Endodermal cell (in vitro differentiated cells): ENCODE measurements at places on chromosomes 3 and 15. TPM values are rescaled to one million over a fixed set of nuclear protein-coding genes. Genes with fewer than 3 reads are reported as not detected.

DNA sequence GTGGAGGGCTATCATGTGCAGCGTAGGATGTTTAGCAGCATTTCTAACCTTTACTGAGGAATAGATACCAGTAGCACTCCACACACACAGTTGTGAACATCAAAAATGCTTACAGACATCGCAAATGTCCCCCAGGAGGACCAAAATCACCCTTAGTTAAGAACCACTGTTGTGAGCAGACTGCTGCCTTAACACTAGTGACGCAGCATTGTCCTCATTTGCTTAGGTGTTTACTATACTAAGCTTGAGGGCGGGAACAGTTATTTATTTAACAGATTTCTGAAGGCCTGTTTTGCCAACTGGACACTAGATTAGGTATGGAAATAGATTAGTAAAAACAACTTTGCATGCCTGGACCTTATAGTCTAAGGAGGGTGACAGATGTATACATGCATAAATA is 2.3 kb downstream of the PPP2R3A start:
- DNase-seq = no peak
- H3K4me1 ChIP-seq = peaks cover 8% of the 10 kb centered on the region
- H3K27ac ChIP-seq = no peak overlapping the region

- no peak for DNase-seq
- no peaks in the 10 kb centered on the region for H3K36me3 ChIP-seq
- H3K4me1 ChIP-seq = no peaks in the 10 kb centered on the region
- no peak overlapping the region for H3K27ac ChIP-seq
Observed at GRCh38 chr15:91561371-91562100, 292.0 kb upstream of the SLCO3A1 start.

- H3K4me1 ChIP-seq = no peaks in the 10 kb centered on the region
- H3K36me3 ChIP-seq = no peaks in the 10 kb centered on the region
- H3K27ac ChIP-seq = no peak overlapping the region
Observed at GRCh38 chr3:100463002-100463401, 29.4 kb upstream of the TMEM45A start.

DNA sequence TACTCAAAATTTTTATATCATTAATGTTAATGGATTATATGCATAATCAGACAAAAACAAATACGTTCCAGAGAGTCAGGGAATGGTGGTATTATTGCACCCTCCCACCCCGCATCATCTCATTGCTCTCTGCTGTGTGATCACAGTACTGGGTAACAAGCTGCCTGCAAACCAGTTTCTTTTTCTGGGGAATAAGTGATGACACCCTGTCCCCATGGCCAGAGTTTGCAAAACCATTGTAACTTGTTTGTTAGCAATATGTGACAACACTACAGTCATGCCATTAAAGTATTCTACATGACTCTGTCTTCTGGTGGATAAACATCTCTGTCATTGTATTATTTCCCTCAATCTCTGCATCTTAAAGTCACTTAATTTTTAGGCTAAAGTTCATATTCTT is 39.5 kb downstream of the ZBTB38 start:
- no peak overlapping the region for H3K27ac ChIP-seq
- no peak overlapping the region for H3K4me3 ChIP-seq
- no peaks in the 10 kb centered on the region for H3K27me3 ChIP-seq
- no peak for DNase-seq

GRCh38 chr3:35936571-35936970 is 297.2 kb downstream of the ARPP21 start:
- no peaks in the 10 kb centered on the region for H3K27me3 ChIP-seq
- DNase-seq = no peak

GRCh38 chr15:56205061-56205876 is 38.4 kb downstream of the RFX7 start:
- no peaks in the 10 kb centered on the region for H3K27me3 ChIP-seq
- no peaks in the 10 kb centered on the region for H3K4me1 ChIP-seq
- no peak overlapping the region for H3K27ac ChIP-seq
- no peaks in the 10 kb centered on the region for H3K36me3 ChIP-seq

DNA sequence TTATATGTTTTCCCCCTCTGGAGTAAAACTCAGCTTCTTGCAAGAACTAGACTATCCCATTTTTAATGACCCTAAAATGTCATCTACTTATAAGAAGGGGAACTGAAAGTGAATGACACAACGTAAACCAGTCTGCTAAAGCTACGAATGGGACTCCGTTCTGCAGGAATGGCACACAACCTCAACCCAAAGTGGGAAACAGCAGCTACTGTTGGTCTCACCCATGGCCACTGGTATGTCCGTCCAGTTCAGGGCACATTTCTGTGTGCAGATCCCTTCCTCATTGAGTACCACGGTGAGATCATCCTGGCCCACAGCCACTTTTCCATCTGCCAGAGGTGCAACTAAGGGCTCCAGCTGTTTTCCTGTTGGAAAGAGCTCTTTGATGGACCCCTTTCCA is 23.8 kb downstream of the VPS39 start:
- no peaks in the 10 kb centered on the region for H3K4me1 ChIP-seq
- no peak overlapping the region for H3K27ac ChIP-seq
- DNase-seq = no peak
- H3K36me3 ChIP-seq = peaks cover 82% of the 10 kb centered on the region
- H3K4me3 ChIP-seq = no peak overlapping the region
- no peaks in the 10 kb centered on the region for H3K27me3 ChIP-seq

- no peaks in the 10 kb centered on the region for H3K27me3 ChIP-seq
- DNase-seq = peak; percentile 43
- peaks cover 8% of the 10 kb centered on the region for H3K4me1 ChIP-seq
- H3K4me3 ChIP-seq = no peak overlapping the region
- no peaks in the 10 kb centered on the region for H3K36me3 ChIP-seq
Observed at GRCh38 chr3:57978316-57978715, 29.9 kb upstream of the FLNB start.

COL7A1 gene
- 14.5 to 24.8 TPM (median 16.6 TPM) in 3 replicates for total RNA-seq

SLC51A gene
- 1.9 to 3.7 TPM (median 2.4 TPM) in 3 replicates for total RNA-seq

GOLGA8R gene
- 1.7 to 3.0 TPM (median 1.9 TPM) in 3 replicates for total RNA-seq

DNA sequence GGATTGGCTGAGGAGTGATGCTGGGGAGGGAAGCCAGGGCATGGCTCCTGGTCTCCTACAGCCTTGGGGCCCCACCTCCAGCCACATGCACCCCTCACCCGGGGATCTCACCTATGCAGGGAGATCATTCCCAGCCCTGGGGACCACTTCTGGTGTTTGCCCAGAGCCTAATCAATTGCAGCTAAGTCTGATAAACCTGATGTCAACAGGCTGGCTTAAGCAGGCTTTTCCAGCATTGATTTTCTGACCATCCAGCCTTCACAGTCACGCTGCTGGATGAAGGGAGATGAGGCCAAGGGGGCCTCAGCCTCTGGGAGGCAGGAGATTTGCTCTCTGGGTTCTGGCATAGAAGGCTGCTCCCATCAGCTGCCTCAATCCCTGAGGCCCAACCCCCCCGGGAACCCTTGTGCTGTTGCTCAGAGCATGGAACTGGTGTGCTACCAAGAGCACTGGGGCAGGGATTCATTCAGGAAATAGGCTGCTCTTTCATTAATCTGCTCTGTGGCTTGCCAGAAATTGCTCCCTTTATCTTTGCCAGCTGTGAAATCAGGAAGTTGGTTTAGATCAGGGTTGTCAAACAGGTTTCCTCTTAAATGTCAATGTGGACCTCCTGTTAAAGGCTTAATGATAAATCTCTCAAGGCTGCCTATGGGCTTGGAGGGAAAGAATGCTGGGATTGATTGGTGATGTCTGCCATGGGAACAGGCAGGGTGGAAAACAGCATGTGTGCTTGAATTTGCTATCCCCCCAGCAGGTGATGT is 19.0 kb downstream of the FAM3D start:
- H3K27ac ChIP-seq = no peak overlapping the region
- no peaks in the 10 kb centered on the region for H3K4me1 ChIP-seq
- no peak overlapping the region for H3K4me3 ChIP-seq
- DNase-seq = no peak

DNA sequence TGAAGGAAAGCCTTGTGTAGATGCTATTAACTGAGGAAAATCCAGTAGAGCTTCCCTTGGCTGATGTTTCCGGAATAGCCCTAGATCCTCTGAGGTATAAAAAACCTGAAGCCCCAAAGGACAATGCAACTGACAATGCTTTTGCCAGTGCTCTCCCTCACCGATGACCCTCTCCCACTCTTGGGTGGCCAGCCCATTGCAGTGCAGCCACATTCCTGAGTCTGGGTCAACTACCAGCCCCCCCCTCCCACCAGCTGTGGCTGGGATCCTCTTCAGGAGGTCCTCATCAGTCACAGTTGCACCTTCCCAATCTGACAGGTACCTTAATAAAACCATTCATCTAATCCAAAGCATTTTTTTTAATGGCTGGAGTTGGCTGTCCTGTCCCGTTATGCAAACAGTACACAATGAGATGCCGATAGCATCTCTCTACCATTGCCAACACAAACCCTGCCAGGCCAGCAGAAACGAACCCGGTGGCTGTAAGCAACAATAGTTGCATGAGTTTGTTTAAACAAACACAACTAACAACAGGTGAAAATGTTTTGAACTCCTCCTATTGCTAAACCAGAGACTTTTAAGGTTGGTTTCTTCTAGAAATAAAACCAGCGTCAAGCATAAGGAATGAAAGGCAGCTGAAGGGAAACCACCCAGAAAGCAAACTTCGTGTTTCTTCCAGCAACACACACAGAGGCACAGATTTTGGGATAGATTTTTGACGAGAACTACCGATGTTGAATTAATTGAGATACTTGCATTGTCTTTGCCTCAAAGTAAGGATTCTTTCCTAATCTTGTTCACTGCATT is 128.3 kb upstream of the ARHGEF3 start:
- no peak overlapping the region for H3K27ac ChIP-seq
- no peak overlapping the region for H3K4me3 ChIP-seq
- no peaks in the 10 kb centered on the region for H3K36me3 ChIP-seq
- H3K4me1 ChIP-seq = no peaks in the 10 kb centered on the region
- no peak for DNase-seq

DNA sequence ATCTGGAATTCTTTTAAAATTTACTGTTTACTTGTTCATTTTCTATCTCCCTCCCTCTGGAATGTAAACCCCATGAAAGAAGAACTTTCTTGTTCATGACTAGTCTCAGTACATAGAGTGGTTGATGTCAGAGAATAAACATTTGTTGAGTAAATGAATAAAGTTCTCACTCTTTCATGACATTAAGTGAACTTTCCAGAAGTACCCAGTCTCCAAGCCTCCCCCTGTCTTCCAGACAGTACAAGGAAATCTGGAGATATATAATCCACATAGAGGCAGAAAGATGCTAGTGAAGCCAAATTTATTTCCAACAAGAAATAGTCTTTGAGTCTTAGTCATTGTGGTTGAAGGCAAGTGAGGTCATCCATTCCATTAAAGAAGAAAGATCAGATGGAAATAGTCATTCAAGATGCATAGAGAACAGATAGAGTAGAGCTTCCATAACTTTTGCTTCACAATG is 71.5 kb upstream of the GALNT15 start:
- no peaks in the 10 kb centered on the region for H3K36me3 ChIP-seq
- DNase-seq = no peak
- no peaks in the 10 kb centered on the region for H3K27me3 ChIP-seq
- H3K4me1 ChIP-seq = no peaks in the 10 kb centered on the region

DNA sequence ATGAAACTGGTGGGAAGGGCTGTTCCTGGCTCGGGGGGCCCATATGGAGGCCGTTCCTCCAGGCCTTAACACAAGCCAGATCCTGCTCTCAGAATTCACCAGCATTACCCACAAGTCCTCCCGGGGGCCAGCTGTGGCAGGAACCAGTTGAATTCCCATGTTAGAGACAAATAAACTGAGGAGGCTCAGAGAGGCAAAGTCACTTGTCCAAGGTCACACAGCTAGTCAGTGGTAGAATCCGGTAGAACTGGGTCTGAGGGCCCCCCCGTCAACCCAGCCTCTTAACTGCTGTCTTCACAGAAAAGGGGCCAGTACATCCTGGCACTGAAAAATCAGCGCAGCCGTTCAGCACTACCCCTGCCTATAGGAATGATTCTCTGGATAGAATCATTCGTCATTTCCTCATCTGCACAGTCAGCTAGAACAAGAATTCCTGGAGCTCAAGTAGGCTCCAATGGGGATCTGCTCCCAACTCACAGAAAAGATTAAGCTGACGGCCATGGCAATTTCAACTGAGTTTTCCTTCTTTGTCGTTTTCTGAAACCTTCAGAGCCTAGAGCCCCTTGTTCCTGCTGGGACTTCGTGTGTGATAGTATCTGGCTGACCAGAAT is 12.2 kb upstream of the TSEN2 start:
- peaks cover 13% of the 10 kb centered on the region for H3K27me3 ChIP-seq
- DNase-seq = no peak
- no peak overlapping the region for H3K4me3 ChIP-seq
- H3K36me3 ChIP-seq = no peaks in the 10 kb centered on the region
- no peaks in the 10 kb centered on the region for H3K4me1 ChIP-seq
- H3K27ac ChIP-seq = no peak overlapping the region

DNA sequence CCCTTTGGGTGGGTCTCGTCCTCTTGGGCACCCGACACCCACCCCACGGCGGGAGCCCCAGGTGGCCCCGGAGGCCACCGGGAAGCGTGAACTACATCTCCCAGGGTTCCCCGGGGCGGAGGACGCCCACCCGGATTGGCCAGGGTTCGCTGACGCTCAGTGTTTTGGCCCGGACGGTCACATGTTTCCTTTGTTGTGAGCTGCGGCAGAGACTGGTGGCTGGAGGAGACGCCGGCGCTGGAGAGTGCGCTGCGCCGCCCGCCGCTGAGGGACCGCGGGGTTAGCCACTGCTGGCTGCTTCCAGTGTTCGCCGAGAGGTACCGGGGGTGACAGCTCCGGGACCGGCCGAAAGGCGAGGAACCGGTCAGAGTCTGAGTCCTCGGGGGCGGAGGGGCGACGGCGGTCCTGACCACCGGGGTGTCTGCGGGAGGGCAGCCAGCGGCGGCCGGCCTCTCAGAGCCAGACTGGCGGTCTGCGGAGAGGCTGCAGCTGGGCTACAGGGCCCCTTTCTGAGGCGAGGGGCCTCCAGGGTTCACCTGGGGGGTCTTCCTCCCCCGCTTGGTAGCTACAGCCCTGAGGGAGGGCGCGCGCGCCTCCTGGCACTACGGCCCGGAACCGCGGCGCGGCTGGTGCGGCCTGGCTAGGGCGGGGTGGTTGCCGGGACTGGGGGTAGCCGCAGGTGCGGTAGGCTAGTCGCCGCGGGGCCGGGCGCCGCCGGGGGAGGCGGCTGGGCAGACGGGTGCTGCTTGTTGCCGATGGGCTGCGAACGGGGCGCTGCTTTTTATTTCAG is at the start of gene KLHL24:
Gene KLHL24, plus strand, starts transcription at position 193 of the 790 bp plus-strand sequence. CDS start 14,734 bp downstream, outside the sequence.
- peak within 1 kb of the TSS; percentile 94 for H3K4me3 ChIP-seq
- H3K4me1 ChIP-seq = no peaks in the 10 kb centered on the region
- H3K27me3 ChIP-seq = no peaks in the 10 kb centered on the region
- peak within 1 kb of the TSS; percentile 100 for H3K27ac ChIP-seq

DNA sequence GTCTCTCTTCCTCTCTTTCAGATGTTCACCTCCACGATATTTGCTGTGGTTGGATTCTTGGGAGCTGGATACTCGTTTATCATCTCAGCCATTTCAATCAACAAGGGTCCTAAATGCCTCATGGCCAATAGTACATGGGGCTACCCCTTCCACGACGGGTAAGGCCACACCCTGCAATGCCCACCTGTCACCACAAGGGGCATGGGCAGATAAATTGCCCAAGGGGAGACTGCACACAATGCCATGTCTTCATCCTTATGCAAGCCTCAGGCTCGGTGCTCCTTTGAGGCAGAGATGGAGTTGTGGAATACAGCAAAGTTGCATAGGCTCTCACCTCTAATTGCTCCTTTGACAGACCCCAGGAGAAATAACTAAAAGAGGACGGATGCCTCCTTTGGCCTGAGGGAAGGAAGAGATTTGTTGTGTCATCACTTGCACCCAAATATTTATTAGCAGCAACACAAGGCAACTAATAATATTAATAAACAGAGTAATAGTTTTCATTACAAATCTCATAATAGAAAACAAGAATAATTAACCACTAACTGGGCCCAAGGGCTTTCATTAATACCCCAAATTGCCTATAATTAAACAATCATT is 13.2 kb downstream of the TM4SF4 start:
- H3K27me3 ChIP-seq = no peaks in the 10 kb centered on the region
- H3K27ac ChIP-seq = no peak overlapping the region
- H3K4me1 ChIP-seq = no peaks in the 10 kb centered on the region
- H3K4me3 ChIP-seq = no peak overlapping the region
- H3K36me3 ChIP-seq = no peaks in the 10 kb centered on the region
- peak; percentile 87 for DNase-seq
